ENCODE measurements at places on chromosomes 6 and 20.

DNA sequence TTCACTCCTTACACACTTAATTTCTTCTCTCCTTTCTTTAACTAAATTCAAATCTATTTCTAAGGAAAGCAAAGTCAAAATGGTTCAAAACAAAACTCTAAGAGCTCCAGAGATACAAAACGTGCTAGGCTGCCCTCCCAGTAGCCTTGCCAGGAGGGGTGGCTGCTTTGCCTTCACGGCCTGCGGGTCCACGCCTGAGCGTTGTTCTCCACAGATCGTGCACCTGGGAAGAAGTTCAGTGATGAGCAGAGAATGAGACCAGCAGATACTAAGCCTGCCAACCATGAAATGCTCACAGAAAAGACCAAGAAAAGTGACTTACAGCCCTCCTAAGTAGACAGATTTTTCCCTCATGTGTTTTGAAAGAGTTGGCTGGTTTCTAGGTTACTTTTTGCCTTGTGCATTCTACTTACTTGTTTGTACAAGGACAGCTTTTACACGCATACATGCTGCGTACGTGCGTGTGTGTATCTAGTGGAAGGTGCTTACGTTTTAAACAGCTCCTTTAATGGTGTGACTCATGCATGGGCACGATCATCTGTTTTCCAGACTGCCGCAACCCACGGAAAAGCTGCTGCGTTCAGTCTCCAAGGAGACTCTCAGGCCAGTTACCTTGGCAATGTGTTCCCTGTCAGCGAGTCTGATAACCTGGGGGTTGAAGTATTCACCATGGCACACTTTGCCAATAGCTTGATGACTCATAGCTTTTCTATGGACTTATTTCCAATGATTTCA, 32.4 kb upstream of the PBOV1 start:
- peak; percentile 84 for DNase-seq

- peak; percentile 78 for DNase-seq
These were observed 97.4 kb downstream of the EPB41L2 start for GRCh38 chr6:130965656-130966055.

DNA sequence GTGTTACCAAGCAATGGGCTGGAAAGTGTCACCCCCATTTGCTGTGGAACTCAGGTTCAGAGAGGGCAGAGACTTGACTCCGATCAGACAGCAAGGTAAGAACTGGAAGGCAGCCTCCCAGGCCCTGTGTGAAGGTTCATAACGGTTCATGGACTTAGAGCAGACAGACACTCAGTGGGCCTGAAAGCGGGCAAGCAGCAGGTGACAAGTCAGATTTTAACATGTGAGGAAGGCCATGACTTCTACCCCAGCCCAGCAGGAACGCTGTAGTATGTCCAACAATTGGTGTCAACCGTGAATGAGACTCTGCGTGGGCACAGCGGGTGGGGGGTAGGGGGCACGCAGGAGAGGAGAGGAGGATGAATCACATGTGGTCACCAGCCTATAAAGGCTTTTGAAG, 217.6 kb upstream of the SNX9 start:
- no peak for DNase-seq

DNA sequence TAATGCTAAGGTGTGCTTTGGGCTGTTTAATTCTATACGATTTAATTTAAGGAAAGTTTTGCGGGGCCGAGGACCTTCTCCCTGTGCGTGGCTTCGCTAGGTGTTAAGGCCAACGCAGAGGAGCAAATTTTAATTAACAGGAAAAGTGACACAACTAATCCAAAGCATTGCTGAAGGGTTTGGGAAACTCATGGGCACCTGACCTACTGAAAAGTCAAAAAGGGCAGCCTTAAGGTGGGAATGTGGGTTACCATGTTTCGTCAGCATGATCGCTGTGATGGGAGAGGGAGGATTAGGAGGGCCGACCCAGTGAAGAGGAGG, 415 bp upstream of the CUL9 start:
- no peak for DNase-seq

GRCh38 chr6:161237176-161237575, 36.7 kb downstream of the AGPAT4 start:
- no peak for DNase-seq

- no peak for DNase-seq
These were observed 72.2 kb downstream of the RIN2 start for GRCh38 chr20:19830211-19830785.

- DNase-seq = no peak
These were observed 26.8 kb downstream of the FBXL4 start for GRCh38 chr6:98920904-98921431.

Data from AG20443 (cell line).